Ovary (tissue), 10 donors: ENCODE measurements at places on chromosomes 11 and 22. TPM values are rescaled to one million over a fixed set of nuclear protein-coding genes. Genes with fewer than 3 reads are reported as not detected.

DNA sequence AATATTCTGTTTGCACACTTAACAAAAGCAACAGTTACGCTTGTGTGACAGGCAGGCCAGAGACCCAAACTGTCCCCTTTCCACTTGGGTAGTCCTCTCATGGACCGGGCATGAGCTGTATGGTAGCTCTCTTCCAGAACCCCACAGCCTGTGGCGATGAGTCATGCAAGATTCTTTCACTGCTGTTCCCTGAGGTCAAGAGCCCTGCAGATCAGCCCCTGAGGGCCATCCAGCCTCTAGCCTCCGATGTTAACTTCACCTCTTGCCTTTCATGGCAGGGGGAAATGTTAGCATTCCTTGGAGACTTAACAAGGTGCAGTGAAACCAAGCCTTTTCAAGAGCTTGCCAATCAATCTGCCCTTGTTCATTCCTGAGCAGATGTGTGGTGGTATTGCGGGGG is 63.2 kb upstream of the DEUP1 start:
- DNase-seq: no peak

GRCh38 chr11:37459456-37459855 is 861.4 kb upstream of the RAG2 start:
- no peak for DNase-seq

DNA sequence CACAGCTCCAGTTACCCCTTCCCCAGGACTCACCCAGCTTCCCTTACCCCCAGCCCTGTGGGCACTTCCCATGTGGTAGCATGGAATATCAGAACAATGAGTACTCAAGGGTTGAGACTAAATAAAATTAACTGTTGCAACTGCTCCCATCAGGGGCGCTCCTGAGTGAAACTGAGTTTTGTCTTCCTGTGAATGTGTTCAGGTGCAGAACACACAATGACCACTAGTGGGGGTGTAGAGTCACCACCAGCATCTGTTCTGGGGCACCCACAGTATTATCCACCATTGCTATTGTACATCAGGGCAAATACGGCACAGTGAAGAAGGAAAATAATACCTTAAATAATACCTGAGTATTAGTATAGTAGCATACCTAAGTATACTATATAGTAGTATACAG is 689.7 kb downstream of the TBC1D22A start:
- DNase-seq: no peak

GRCh38 chr11:19642185-19643158 is 70.2 kb upstream of the NAV2 start:
- no peak for DNase-seq

The WNT7B gene
- polyA plus RNA-seq: not detected

DNA sequence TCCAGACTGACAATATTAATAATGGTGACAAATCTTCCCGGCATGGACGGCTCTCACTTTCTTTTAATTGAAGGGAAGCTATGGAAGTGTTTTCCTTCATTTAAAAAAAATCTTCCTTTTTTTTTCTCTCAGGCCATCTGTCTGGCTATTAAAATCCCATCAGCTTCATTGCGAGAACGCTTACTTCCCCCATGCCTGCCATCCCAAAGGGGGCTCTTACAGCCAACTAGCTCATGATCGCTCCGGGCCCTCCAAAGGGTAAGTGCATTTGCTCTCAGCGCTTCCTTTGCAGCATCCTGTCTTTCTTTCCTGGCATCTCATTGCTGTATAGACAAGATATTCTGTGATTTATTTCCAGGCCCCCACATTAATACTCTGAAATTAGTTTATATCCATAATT is 20.7 kb downstream of the CACNG2 start:
- DNase-seq: no peak

The FIBIN gene
- polyA plus RNA-seq: 43.9 TPM

- DNase-seq: peak; percentile 77
These were observed 1.3 kb upstream of the HDAC10 start for GRCh38 chr22:50252082-50253045.

DNA sequence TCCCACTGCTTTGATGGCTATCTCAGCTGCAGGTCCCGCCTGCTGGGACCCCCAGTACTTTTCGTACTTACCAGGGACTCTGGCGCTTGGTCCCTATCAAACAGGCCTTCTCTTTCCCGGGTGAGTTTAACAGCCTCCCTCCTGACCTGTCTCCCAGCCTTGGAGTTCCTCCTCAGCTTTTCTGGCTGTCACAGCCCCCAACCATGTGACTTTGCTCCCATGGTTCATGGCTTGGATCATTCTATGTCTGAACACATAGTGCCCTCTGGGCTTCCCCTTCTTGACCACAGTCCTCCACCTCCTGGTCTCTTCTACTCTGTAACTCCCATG is 56.9 kb downstream of the PARVA start:
- no peak for DNase-seq

DNA sequence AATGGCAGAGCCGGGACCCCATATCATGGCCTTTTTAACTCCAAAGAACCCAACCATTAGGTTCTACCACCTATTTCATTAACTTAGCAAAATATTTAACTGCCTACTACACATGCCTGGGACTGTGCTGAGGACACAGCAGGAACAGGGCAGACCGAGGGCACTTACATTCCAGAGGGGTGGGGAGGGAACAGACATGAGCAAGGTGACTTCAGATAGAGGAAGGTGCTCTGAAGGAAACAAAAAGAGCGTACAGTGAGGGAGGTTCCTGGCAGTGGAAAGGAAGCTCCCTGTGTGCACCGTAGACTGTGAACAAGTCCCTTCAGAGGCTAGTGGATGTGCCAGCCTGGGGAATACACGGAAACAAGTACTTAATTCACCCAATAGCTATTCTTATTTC is 82.8 kb downstream of the NAT10 start:
- DNase-seq: no peak

DNA sequence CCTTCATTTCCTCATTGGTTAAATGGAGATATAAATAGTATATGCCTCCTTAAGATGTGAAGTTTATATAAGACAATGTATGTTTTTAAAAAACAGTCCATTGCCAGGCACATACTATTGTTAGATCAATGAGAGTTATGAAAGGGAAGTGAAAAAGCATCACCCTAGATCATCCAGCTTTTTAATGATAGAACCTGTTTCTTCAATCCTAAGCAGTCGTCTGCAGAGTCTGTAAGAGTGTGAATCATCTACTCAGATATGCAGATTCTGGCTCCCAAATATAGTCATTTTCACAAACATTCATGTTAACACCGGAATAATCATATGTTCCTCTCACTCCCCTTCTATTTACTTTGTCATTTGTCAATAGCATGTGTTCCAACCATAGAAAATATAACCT is 65.3 kb upstream of the SLN start:
- no peak for DNase-seq

- DNase-seq: peak; percentile 91
These were observed 5.7 kb upstream of the ACAT1 start for GRCh38 chr11:108115500-108116140.

DNA sequence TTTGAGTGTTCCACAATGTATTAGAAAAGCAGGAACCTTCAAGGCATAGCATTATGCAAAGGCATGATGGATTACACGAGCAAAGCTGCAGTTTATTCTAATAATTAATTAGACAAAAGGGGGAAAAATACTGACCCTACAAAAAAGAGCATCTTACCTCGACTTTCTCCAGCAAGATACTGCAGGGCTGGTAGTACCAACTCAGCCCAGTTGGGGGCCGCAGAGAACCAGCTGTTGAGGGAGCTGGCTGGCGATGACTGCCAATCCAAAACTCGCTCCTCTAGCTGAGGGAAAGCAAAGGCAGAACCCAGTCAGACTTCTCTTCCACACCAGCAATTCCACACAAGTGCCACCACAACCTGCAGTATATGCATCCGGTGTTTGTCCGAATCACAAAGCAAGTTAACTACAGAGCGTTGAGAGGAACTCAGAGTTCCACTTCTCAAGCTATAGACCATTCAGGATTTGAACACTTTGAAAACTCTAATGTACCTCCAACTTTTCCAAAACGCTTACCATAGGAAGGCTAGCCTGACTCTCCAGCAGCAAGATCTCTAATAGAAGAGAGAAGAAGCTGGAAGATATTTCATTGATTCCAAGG is 13.7 kb downstream of the NFRKB start:
- no peak for DNase-seq

GRCh38 chr11:117437041-117437790 is 109.6 kb downstream of the CEP164 start:
- no peak for DNase-seq

The NPAT gene
- 6.2 TPM for polyA plus RNA-seq

DNA sequence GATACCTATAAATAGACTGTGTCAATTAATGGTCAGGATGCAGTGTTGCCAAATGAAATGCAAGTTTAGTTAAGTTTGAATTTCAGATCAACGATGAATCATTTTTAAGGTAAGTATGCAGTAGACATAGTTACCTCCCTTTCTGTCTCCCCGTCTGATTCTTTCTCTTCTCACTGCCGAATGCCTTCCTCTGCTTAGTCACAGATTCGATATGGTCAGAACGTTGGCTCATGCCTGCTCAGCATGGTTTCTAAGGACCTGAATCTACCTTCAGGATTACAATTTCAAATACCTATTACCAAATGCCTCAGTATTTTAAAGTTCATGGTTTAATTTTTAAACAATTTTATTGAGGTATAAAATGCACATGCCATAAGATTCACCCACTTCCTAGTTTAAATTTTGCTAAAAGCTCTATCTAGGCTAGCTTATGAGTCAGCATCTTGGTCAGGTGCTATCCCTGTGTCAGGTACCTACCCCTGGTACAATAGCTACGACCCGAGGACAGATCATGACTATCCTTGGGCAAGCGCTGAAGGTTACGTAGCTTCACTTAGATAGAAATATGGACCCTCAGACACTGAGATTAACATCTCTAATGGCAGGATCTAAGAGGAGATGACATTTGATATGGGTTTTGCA is 78.2 kb upstream of the SPON1 start:
- no peak for DNase-seq

The BATF2 gene
- 2.8 TPM for polyA plus RNA-seq

DNA sequence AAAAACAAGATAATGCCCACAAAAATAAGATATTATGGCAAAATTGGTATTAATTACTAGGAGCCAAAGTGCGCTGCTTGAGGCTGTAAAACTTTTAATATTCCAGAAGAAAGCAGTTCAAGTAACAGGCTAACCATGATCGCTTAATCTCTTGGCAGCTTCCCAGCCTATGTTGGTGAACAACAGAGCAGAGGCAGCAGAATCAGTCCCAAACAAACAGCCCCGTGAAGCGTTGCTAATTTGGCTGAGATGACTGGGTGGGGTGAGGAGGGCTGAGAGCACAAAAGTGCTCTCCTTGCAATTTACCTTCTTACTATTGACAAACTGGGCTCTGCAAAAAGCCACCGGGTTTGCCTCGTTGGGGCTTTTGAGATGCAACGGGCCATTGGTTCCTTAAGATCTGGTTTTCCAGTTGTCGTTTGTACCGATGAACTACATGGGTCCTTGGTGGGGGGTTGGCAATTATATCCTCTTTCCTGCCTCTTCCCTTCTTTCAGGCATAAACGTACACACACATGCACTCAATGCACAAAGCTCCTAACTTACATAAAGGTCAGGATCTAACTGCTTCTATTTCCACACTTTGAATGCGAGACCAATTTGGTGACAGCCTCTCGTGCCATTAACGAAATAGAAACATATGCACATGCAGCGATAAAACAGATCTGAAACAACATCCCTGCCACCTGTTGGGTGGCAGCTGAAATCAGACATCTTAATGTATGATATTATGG is 407.6 kb upstream of the CADM1 start:
- DNase-seq: no peak

DNA sequence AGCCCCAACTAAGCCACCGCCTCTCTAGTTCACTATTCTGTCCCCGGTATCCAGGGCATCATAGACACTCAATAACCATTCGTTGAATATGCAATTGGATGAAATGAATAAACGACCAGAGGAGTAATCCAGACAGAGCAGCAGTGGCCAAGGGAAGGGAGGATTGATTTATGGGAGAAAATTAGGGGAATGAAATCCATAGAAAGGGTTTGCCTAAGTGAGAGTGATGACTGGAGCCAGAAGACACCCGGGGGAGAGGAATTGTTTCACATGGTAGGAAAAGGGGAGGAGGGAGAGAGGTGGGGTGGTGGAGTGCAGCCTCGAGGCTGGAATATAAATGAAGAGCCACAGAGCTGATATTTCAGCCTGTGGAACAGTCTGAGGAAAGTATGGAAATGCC is 168.2 kb downstream of the COMMD9 start:
- DNase-seq: no peak

The THY1 gene
- polyA plus RNA-seq: 123 TPM

The TMA7B gene
- polyA plus RNA-seq: not detected

DNA sequence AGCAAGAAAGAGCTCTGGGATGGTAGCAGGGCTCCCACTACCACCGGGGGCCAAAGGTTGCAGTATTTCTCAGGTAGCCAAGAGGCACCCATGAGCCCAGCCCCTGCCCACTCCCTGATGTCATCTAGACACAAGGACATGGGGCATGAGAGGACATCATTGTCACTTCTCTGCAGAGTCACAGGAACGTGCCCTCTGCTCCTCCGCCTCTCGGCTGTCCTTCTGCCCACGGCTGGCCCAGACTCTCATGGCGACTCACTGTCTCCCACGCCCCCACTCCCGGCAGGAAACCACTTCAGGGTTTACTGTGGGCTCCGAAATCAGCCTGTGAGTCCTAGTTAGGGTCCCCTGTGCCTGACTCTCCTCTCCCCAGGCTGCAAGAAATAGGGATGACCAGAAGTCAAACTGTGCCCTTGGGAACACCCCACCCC is 1.8 kb upstream of the GAL start:
- DNase-seq: no peak

GRCh38 chr11:18319914-18320313 is 2.0 kb downstream of the HPS5 start:
- no peak for DNase-seq

DNA sequence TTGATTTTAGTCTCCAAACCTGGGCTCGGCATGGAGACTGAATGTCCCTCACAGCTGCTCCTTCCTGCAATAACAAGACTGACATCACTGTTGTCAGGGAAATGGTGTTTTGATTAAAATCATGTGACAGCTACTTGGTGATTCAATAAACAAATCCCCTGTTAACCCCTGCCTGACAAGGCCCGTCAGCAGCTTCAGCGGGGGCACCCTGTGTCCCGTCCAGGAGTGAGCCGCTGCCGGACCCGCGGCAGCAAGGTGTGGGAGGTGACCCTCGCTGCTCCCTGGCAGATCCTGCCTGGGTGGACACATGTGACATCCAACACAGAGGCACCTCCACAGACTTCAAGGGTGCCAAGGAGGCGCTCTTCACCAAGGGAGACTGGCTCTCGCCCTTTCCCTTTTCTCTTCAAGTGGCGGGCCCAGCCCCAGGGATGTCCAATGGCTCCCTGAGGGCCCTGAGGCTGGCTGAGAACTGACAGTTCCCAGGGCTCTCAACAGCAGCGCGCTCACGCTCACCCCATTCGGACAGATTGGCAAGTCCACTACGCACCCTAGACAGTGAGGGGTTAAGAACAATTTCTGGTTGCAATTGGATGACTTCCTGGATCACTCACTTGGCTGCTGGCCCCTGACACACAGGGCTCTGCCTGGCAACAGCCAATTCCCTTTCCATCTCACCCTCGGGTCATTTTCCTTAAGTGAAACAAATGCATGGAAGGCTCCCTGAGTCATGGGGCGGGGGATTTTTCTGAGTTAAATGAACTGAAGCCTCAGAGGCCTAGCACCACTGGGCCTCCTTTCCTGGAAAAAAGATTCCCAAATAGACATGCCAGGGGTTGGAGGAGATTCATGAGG is 30.7 kb downstream of the PPP2R1B start:
- DNase-seq: peak; percentile 84

The UBQLN3 gene
- not detected for polyA plus RNA-seq
